ENCODE measurements at places on chromosomes 13 and 19. TPM values are rescaled to one million over a fixed set of nuclear protein-coding genes. Genes with fewer than 3 reads are reported as not detected.

DNA sequence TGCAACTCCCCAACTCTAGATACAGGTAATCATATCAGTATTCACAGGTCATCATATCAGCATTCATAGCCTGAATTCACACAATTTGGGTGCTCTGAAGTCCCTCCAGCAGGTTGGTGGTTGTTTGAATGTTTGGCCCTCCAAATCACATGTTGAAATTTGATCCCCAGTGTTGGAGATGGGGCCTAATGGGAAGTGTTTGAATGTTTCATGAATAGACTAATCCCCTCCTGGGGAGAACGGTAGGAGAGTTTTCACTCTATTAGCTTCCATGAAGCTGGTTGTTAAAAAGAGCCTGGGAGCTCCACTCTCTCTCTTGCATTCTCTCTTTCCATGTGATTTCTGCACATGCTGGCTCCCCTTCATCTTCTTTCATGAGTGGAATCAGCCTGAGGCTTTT lies 288.6 kb upstream of the PCDH9 start:
- DNase-seq: no peak

The PRRG2 gene
- total RNA-seq: 0.41 TPM

GRCh38 chr13:76925115-76925514 lies 23.2 kb upstream of the ACOD1 start:
- DNase-seq: no peak

- DNase-seq: peak; percentile 75
These were observed 13.1 kb downstream of the GRAMD1A start for GRCh38 chr19:35013041-35013819.

The FFAR2 gene
- under 0.01 TPM for total RNA-seq

DNA sequence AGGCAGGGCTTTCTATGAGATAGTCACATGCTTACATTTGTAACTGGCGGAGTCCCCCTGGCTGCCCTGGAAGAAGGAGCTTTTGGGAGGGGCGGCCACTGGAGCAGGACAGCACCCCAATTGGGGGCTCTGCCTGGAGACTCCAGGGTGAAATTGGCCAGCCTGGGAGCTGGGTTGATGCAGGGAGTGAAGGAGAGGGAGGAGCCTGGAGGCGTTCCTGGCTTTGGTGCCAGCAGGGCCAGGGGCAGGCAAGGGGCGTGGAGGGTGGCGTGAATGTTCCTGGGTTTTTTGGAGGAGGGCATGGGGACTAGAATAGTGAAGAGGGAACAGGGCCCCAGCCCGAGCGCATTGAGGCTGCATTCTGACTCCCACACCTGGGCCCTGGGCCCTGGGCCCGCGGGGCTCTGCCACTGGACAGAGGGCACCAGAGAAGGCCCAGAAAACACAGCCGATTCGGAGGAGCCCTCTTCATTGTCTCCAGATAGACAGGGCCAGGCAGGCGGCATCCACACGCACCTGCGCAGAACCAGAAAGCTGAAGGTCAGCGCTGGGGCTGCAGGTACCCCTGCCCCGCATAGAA lies 29.5 kb downstream of the COMP start:
- no peak for DNase-seq

The RRAS gene
- total RNA-seq: 0.82 TPM

GRCh38 chr19:531009-531752 lies 379 bp upstream of the CDC34 start:
- peak; percentile 99 for DNase-seq

DNA sequence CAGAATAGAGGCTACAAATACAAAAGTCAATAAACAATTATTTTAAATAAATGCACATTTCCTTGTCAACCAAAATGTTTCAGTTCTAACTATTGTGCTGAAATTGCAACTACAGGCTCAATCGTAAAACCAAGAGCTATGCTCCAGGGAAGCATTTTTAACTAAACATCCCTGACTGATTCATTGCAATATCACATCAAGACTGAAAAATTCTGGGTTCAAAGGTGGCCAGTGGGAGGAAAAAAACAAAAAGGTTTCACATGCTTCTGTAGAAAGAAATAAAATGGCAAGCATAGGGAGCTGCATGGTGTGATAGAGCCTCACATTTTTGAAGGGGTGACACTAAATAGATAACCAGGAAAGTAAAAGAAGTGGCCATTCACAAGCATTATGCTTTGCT lies 862.8 kb downstream of the PCDH9 start:
- no peak for DNase-seq

DNA sequence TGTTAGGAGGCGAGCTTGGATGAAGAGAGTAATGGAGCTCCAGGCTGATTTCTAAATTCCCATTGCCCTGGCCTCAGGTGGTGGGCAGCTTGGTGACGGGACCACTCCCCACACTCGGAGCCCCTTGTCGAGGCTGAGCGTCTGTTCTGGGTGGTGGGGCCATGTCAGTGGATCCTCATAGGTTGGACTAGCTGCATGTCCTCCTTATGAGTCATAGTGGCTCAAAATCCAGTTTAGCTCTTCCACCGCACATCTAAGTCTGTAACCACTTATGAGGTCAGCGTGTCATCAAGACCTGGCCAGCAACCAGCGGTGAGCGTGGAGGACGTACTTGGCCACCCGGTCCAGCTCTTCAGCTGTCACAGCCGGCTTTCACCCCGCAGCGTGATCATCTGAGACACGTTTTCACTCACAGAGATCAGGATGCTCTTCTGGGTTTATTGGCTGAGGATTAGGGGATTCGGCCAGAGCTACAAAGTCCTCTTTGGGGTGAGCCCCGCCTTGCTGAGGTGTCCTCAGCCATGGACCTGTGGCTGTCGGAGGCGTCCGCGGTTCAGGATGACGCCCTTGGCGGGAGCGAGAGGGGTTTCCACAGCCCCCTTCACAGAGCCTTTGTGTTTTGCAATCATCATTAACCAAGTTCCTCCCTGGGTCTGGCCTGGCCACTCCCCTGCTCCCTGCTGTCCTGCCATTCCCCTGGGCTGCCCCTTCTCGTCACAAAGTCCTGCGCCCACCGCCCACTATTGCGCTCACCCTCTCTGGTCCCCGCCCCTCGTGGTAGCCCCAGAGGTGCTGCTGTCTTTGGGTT lies 41.9 kb downstream of the ADPRHL1 start:
- no peak for DNase-seq

DNA sequence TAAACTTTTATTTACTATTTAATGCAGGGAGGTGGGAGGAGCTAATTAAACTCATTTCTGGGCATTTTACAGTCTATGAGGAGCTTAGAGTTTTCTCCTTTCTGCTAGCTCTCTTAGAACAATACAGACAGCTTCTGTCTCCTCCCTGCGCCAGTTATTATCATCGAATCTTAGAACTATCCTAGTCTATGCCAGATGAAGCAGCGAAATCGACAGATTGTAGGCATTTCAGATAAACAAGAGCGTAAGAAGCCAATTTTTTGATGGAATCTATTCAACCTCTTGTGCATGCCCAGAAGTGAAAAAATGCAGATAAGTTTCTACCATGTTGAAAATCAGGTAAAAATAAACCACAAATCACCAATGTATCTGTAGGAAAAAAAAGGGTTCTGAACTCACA lies 297.1 kb downstream of the KLF12 start:
- no peak for DNase-seq

DNA sequence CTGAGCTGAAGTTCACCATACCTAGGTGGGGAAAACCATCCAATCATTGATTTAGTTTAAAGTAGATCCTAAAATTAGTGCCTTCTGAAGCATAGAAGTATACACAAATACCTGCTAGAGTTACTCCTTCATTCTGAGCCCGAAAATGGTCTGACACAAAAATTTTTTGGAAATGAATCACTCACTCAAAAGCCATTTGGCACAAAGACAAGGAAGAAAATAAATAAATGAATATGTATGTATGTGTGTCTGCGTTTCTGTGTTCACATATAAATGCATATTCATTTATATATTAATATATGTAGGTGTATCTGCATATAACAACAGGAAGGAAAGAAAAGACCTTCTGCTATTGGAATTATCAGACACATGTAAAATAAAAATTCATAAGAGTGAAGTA lies 614.4 kb upstream of the PCDH9 start:
- DNase-seq: no peak

GRCh38 chr13:91661692-91662490 lies 263.5 kb downstream of the GPC5 start:
- no peak for DNase-seq

The CYP4F2 gene
- total RNA-seq: not detected

GRCh38 chr19:38588041-38588440 lies 29.7 kb downstream of the MAP4K1 start:
- DNase-seq: no peak

DNA sequence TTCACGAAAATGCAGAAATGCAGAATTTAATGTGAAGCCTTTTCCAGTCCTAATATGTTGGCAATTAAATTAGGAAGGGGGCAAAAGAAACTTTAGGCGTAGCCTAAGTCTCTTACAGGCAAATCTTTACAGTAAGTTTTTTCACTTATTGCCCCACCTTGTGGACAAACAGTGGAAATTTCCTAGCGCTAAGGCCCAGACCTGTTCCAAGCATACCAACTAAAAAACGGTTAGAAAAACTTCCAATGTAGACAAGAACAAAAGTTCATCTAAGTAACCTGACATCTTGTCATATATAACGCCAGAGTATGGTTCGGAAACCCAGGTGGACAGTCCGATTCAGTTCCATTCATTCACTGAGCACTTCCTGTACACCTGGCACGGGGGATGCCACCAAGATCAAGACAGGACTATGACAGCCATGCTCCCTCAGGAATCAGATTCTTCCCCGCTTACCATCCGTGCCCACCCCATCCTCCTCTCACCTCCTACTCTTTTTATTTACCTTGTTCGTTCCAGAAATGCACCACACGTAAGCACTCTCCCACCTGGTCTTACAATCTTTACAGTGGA lies 4.9 kb downstream of the ZAR1L start:
- DNase-seq: no peak

- no peak for DNase-seq
These were observed 34.2 kb downstream of the RXFP2 start for GRCh38 chr13:31773538-31773937.

DNA sequence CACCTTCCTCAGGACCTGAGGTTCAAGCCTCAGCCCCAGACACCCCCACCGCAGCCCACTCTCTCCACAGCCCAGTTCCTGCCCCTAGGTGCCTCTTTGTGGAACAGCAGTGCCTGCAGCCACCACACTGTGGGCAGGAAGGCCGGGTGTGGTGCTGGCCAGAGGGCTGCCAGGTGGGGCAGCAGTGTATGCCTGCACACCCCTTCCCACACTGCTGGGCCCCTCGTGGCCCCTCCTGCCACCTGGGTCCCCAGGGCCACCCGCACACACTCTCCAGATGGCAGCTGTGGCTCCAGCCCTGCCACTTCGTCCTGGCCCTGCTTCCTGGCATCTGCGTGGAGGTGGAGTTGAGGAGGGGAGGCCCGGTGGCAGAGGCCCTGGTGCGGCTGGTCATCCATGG lies 35.1 kb downstream of the HPN start:
- no peak for DNase-seq

- no peak for DNase-seq
These were observed 1551.1 kb downstream of the EFNB2 start for GRCh38 chr13:104984296-104984818.

The PABPC3 gene
- total RNA-seq: 0.41 TPM

The RCBTB2 gene
- 33.0 TPM for total RNA-seq

The NXNL1 gene
- not detected for total RNA-seq

The ZAR1L gene
- total RNA-seq: not detected

- DNase-seq: no peak
These were observed 2748.8 kb upstream of the PCDH20 start for GRCh38 chr13:64164435-64164834.

GRCh38 chr13:101757446-101758039 lies 305.1 kb downstream of the ITGBL1 start:
- DNase-seq: peak; percentile 14
